ENCODE measurements at places on chromosomes 6 and 20.

- DNase-seq, result no peak
Observed at GRCh38 chr6:8392569-8392968, 42.8 kb downstream of the SLC35B3 start.

DNA sequence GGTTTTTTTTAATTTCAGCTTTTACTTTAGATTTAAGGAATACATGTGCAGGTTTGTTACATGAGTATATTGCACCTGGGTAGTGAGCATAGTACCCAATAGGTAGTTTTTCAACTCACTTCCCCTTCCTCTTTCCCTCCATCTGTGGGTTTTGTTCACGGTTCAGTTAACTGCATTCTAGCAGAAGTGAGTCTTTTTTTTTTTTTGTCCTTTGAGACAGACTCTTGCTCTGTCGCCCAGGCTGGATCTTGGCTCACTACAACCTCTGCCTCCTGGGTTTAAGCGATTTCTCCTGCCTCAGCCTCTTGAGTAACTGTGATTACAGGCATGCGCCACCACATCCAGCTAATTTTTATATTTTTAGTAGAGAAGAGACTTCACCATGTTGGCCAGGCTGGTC lies 8.7 kb downstream of the UBR2 start:
- no peak for DNase-seq

- no peak for DNase-seq
Observed at GRCh38 chr6:167933290-167933689, 64.2 kb upstream of the KIF25 start.

DNA sequence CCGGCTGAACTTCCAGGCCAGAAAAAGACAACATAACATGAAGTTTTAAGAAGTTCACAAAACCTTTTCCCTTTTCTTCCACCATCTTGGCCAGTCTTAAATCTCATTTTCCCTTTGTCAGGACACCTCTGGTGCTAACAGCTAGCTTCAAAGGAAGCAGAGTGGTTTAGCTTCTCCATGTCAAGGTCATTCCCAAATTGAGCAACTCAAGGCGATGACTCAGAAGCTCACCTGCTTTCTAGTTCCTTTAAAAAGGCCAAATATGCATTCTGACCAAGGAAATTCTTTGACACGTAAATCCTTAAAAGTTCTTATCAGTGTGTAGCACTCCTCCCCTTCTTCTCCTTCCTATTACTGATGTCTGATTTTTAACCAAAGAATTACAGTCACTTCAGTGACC lies 69.6 kb upstream of the VGLL2 start:
- no peak for DNase-seq

GRCh38 chr6:41283600-41283999 lies 2.9 kb downstream of the TREM1 start:
- no peak for DNase-seq

DNA sequence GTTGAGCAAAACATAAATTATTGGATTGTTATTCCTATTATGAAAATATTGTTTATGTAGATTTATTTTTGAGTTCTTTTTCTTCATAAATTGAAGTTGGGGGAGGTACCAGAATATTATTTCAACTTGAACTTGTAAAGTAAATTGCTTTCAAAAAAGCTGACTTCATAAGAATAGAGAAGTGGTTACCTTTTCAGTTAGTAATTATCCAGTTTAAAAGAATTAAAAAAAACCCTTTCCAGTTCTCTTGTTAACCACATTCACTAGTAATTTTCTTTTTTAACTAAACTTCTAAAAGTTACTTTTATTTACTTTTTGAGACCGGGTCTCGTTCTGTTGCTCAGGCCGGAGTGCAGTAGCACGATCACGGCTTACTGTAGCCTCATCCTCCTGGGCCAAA lies 124.3 kb downstream of the CDKAL1 start:
- no peak for DNase-seq

GRCh38 chr20:61391812-61392520 lies 139.9 kb downstream of the CDH4 start:
- DNase-seq, result no peak

DNA sequence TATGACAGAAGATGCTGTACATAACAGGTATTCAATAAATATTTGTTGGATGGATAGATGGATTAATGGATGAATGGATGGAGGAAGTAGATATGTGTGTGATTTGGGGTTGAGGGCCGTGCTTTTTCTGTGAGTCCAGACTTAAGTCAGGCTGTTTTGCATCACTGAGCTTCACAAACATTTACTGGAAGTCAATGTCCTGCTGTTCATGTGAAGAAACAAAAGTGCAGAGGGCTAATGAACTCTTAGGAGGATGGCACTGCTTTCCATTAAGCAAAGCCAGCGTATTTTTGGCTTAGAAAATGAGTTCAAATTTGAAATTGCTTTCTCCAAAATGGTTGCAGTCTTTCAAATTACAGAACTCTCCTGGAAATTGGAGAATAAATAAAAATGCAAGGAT lies 260.6 kb upstream of the SASH1 start:
- DNase-seq, result no peak

GRCh38 chr6:35735452-35735851 lies 1.4 kb upstream of the ARMC12 start:
- DNase-seq, result no peak

- DNase-seq, result no peak
Observed at GRCh38 chr20:39758876-39759275, 796.7 kb downstream of the DHX35 start.

- DNase-seq, result no peak
Observed at GRCh38 chr6:100112855-100113508, 119.0 kb upstream of the MCHR2 start.

GRCh38 chr6:2554651-2555260 lies 196.0 kb downstream of the MYLK4 start:
- no peak for DNase-seq

DNA sequence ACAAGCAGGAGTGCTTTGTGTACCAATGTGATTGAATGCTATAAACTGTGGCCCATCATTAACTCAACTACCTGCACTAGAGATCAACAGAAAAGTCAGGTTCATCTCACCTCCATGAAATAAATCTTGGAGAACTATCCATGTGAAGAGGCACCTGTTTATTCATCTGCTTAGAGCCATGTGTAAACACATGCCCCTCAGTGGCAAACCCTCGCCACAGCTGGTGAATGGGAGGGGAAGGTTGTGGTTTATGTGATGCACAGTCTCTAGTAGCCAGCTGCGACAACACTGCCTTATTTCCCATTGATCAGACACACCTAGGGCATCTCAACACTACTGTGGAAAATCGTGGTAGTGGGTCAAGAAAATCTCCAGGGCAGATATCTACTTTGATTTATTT lies 640.2 kb downstream of the PTPRT start:
- no peak for DNase-seq

DNA sequence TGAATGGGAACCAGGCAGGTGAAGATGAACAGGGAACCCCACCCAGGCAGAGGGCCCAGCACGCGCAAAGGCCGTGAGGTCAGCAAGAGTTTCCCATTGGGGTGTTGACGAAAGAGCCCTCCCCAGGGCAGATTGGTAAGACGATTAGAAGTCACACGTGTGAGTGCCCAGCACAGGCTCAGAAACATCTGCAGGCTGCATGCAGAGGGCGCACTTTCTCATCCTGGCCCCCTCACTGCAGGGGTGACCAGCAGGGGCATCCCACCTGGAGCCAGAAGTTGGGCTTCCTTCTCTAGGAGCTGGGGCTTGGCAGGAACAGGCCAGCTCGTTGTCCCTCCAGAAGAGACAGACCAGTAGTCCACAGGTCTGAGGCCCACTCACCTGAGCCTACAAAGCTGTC lies 38.4 kb downstream of the VSTM2L start:
- DNase-seq, result no peak

- DNase-seq, result no peak
Observed at GRCh38 chr20:25206548-25206947, 11.0 kb downstream of the ENTPD6 start.

- DNase-seq, result no peak
Observed at GRCh38 chr6:137342607-137343190, 123.5 kb upstream of the IFNGR1 start.

DNA sequence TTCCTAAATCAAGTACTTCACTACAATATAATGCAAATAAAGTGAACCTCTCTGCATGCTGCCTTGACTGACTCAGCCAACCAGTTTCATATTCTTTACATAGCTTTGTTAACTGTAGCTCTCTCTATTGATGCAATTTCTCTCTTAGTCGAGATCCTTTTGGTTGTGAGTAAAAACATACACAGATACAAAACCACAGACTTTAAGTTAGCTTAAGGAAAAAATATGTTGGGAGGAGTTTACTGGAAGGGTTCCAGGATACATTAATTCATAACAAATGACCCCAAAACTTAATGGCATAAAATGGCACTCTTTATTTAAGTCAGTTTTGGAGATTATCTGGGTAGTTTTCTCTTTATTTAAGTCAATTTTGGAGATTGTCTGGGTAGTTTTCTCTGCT lies 15.7 kb downstream of the HTR1E start:
- DNase-seq, result no peak

- no peak for DNase-seq
Observed at GRCh38 chr6:20095436-20095835, 116.8 kb downstream of the MBOAT1 start.

- no peak for DNase-seq
Observed at GRCh38 chr20:49400410-49400809, 82.1 kb downstream of the KCNB1 start.

- DNase-seq, result no peak
Observed at GRCh38 chr6:143596866-143597265, 80.9 kb upstream of the PHACTR2 start.

- DNase-seq, result no peak
Observed at GRCh38 chr6:31139599-31139998, 733 bp upstream of the PSORS1C2 start.

DNA sequence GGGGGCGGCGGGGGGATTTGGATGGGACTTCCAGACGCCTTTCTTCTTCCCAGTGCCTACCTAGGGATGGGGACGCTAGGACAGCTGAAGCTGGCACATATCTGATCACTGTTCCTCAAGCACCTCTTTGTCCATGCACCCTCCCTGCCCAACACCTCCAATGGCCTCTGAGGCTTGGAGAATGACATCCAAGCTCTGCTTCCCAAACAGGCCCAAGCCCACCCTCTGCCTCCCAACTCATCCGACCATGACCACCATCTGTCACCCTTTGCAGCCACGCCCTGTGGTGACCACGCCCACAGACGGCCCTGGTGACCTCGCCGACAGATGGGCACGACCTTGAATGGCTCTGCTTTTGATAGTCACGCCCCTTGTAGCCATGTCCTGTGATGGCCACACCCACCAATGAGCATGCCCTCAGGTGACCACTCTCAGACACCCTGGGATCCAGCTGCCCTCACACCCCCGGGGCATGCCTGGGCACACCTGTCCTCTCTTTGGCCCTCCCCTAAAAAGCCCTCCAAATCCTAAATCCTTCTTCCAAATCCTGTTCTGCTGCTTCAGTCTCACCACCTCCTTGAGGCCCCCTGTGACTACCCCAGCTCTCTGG lies 51.0 kb downstream of the SSR1 start:
- DNase-seq, result no peak

DNA sequence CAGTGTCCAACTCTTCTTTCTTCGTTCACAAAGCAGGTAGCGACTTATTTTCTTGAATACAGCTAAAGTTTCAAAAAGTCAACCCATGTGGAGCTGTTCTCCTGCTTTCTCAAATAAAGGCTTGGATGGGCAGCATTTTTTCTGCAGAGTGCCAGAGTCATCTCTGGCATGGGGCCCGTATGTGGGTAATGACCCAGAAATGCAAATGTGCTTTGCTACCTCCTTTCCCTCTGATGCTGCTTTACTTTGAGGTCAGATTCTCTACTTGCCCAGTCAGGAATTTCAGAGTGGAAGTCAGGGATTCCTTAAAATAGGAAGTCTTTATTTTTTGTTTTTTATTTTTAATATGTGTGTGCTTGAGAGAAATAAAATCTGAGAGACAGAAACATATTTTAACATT lies 4.9 kb downstream of the NKAIN2 start:
- no peak for DNase-seq

DNA sequence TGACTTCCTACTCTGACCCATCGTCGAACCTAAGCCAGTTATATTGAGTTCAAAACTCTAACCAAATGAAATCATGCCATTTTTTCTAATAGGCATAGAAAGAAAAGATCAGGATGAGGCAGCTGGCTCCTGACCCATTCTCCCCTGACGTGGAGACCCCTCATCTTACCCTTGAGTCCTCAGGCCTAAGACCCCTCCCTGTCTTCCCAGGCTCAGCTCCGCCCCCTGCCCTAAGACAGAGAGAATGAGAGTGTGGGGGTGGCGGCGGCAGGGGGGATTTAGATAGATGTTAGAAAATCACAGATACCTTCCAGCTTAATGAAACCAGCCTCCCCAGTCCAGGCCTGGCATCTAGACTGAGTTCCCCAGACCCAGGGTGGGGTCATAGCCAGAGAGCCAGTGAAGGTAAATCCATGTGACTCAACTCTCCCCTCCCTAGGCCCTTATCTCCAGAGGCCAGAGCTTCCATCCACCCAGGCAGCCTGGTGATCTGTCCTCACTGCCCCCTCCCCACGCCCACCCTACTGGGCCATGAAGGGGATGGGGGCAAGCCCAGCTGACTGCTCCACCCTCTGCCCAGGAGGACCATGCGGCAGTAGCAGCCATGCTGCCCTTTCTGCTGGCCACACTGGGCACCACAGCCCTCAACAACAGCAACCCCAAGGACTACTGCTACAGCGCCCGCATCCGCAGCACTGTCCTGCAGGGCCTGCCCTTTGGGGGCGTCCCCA lies 6.8 kb downstream of the TMEM63B start:
- no peak for DNase-seq

DNA sequence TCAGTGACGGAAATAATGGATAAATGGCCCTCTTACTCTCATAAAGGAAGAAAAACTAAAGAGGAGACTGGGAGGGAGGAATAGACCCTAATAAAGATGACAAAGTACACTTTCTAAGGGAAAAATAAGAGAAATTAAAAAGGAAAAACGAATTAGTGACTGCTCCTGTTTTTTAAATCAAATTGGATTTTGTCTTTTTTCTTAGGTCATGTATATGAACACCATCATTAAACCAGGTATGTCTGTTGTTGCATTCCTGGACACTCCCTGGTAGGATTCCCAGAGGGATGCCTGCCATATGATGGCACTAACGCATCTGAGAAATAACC lies 59.4 kb upstream of the BTN3A2 start:
- no peak for DNase-seq

- DNase-seq, result no peak
Observed at GRCh38 chr6:165922309-165922794, 245.3 kb downstream of the TBXT start.

DNA sequence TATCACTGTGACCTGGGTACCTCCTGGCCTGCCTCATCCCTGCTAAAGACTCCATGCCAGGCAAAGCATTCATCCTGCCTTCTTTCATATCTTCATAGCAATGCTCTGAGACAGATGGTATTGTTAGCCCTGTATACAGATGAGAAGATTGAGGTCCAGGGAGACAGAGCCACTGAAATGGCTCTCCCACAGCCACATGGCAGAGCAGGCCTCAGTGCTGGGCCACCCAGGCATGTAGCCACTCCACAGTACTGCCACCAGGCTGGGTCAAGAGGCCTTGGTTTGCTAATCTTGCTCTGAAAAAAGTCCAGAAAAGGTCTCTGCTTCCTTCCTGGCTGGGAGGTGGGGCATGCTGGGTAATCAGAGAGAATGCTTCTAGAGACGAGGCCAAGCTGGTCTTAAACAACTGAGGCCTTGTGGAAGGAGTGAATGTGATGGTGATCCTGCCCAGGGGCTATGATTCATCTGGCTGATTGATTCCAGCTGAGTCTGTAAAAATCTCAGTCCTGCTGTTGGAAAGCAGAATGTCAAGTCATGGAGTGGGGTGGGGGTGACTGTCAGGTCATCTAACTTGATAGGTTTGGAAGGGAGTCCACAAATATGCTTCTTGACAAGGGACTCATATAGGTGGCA lies 29.8 kb downstream of the HM13 start:
- no peak for DNase-seq

GRCh38 chr6:134196568-134197193 lies 121.2 kb downstream of the SGK1 start:
- no peak for DNase-seq

GRCh38 chr20:41748051-41748450 lies 129.9 kb upstream of the CHD6 start:
- no peak for DNase-seq

Data from SK-N-DZ (cell line).